ENCODE measurements at places on chromosomes 2 and 18.

DNA sequence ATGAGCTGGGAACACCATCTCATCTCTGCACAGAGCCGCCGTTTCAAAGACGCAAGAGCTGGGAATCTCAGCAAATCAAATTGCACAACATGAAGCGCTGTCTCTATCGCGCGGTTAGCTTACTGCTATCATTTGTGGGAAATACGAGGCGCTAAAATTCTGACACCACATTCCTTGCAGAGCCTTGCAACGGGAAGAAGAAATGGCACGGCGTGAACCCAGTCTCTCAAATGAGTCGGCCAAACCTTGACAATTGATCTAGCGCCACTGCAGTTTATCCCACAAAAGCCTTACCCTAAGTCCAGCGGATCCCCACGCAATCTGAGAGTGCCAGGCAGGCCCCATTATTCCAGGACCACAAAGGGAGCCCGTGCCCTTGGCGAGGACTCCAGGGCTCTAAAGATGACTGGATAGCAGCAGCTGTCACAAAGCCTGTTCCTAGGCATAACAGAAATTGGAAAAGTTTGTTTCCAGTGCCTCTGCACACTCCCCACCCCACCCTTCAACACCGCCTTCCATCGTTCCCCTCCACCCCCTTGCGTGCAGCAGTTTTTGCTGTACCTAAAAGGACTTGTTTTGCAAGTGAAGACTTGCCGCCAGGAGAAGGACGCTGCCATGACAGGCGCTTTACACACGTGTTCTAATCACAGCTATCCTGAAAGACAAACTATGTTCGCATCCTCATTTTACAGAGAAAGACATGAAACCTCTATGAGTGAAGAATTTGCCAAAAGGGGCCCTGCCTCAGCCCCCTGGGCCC, 252.4 kb downstream of the EIPR1 start:
- no peak for DNase-seq

DNA sequence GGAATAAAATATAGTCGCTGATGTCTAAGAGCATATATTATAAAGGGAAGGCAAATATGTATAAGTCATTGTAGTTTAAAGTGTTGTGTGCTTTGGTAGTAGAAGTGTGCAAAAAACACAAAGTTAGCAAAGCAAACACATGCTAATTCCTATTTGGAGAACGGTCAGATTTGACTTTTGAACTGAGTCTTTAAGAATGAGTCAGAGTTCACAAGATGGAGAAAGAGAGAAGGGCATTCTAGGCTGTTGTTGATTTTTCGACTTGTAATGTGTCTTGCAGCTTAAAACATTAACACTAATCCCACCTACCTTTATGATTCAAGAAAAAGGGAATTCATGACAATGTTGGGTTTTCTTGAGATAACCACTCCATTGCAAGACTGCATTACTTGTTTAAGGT, 98.1 kb downstream of the CRIM1 start:
- no peak for DNase-seq

- DNase-seq = peak; percentile 17
Observed at GRCh38 chr2:80073134-80073561, 231.4 kb downstream of the LRRTM1 start.

DNA sequence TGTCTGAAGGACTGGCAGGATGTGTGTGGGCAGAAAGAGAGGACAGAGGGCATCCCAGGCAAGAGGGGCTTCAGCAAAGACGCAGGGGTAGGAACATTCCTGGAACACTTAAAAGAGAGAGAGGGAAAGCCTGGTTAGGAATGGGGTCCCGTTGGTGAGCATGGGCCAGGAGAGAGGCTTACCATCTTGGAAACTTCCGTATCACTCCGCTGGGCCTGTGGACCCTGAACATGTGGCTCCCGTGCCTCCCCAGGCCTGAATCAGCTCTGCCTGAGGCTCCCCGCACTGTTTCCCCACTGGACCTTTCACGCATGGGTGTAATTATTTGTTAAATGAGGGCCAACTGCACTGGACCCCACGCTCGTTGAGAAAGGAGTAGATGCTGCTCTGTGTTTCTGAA, 191.1 kb upstream of the GLI2 start:
- DNase-seq = no peak

DNA sequence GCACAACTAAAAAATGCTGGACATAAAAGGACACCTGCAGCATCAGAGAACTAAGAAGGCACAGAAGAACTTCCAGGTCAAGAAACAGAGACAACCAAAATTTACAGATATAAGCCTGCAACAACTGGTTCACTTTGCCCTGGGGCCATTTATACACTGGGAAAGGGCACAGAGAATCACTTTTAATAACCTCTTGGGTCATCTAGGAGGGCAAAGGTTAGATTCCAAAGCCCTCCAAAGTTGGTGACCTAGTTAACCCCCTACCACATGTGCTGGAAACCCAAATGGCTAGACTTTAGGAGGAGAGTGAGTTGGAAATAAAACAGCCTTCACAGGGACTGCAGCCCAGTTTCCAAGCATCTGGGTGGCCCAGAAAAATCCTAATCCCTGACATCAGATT, 3.3 kb downstream of the RNU4ATAC start:
- DNase-seq = no peak

DNA sequence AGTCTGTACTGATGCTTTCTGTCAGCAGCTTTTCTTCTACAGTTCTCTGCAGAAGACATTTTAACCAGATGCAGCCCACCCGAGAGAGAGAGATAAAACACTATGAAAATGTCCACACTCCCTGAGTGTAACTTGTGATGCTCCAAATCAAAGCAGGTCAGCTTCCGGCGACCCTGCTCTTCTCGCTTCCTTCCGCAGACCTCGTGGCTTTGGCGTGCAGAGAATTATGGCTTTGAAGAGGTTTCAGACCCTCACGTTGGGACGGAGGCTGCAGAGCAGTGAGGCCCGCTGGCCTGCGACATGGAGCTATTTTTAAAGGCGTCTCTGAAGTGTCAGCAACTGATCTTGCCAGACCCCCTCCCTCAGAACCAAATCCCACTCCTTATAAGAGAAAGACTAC, 41.8 kb downstream of the TMEM163 start:
- DNase-seq = no peak

Measured in NCI-H2081 treated with DMSO at 0.1 percent for 48 hours (cell line).